MM.1S (cell line): ENCODE measurements at places on chromosomes 7 and 10.

DNA sequence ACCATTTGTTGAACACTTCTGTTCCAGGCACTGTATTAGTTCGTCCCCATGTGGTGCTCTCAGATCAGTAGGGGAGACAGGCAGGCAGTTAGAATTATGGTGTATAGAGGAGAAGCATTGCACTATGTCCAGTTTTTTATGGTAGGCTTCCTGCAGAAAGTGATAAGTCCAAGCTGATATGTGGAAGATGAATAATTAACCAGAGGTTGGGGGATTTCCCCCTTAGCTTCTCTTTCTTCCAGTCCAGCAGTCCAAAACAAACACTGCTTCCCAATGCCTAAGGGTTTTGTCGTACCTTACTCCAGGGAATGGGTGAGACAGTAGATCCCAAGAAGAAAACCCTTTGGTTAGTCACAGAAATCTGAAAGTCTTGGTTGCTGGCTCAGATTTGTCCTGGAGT lies 19.2 kb downstream of the HIF1AN start:
- DNase-seq, result no peak

GRCh38 chr7:24690251-24690650 lies 67.0 kb downstream of the GSDME start:
- DNase-seq, result no peak

DNA sequence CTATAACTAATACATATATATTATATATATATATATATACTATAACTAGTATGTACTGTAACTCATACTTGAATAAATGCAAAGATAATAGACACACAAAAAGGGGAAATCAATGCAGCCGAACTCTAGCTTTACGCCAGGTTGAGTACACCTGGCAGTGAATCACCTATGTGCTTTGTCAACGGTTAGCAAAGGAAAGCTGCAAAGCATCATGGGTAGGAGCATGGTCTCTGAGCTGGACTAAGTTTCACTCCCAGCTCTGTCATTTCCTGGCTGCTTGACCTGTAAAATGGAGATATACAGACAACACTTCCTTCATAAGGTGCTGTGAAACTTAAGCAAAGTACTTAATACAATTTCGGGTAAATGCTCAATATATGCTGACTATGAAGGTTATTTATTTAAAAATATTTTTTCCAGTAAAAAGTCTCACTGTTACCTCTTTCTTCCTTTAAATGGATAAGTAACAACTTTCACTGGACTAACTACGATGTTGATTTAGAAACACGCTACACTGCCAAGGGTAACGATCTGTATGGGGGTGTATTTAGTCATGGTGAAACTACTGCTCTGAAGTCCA lies 61.7 kb upstream of the ITGA8 start:
- DNase-seq, result no peak

GRCh38 chr7:21281193-21281592 lies 146.7 kb upstream of the SP4 start:
- DNase-seq, result no peak

DNA sequence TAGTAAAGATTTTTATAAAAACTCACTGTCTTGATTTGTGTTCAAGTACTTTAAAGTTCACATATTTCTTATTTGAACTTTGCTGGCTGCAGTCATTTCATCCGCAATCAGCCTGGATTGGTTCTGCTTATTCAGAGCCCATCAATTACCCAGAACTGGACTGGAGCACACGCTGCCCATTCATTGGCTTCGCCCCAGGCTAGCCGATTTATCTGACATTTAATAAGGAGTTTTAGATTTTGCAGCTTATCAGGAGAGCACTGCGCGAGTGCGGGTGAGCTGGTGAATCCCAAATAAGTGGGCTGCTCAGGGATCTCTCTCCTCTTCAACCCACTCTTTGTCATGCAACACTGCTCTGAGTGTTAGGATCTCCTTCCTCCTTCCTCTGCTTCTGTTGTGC lies 166.0 kb upstream of the GPR26 start:
- no peak for DNase-seq

GRCh38 chr10:31830887-31831286 lies 97.7 kb downstream of the ARHGAP12 start:
- no peak for DNase-seq

- no peak for DNase-seq
Observed at GRCh38 chr10:48523212-48523819, 81.6 kb downstream of the ARHGAP22 start.

- no peak for DNase-seq
Observed at GRCh38 chr10:70362328-70362727, 20.1 kb downstream of the LRRC20 start.

- no peak for DNase-seq
Observed at GRCh38 chr10:72802332-72802731, 91.2 kb upstream of the OIT3 start.

DNA sequence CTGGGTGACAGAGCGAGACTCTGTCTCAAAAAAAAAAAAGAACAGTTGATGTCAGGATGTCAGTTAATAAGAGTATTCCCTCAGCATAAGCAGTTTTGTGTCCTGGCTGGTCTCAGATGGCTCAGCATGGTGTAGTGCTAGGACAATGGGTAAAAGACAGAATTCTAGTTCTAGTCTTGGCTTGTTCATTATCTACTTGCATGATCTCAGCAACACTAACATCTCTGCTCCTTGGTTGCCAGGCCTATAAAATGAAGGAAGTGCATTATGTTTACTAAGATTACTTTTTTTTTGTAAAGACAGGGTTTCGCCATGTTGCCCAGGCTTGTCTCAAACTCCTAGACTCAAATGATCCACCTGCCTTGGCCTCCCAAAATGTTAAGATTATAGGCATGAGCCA lies 84.3 kb upstream of the SP8 start:
- no peak for DNase-seq

DNA sequence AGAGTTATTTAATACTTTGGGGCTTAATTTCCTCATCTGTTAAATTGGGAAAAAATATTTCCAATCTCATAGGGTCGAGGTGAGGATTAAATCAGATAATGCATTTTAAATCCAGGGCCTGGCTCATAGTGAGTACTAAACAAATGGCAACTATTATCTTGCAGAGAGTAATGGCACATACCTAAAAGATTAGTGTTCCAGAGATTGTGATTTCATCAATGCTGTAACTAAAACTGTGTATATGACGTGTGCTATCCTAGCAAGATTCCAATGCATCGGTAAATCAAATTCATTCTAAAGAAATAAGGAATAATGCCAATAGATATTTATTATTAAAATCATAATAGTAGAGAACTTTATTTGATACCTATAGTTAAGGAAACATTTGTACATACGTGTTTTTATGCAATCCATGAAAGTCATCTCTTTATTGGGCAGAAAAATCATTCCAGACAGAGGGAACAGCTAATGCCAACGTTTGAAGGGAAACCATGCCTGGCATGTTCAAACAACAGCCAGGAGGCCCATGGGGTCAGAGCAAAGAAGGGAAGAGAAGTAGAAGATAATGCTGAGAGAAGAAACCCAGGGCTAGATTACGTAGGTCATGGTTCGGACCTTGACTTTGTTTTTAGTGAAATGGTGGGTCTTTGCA lies 174.8 kb upstream of the AGR3 start:
- DNase-seq, result no peak

DNA sequence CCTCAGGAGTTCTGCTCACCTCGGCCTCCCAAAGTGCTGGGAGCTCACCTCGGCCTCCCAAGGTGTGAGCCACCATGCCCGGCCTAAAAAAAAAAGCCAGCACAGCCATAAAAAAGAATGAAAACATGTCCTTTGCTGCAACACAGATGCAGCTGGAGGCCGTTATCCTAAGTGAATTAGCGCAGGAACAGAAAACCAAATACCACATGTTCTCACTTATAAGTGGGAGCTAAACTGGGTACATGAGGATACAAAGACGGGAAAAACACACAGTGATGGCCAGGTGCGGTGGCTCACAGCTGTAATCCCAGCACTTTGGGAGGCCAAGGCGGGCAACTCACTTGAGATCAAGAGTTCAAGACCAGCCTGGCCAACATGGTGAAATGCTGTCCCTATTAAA lies 20.9 kb downstream of the PSPH start:
- DNase-seq, result no peak

DNA sequence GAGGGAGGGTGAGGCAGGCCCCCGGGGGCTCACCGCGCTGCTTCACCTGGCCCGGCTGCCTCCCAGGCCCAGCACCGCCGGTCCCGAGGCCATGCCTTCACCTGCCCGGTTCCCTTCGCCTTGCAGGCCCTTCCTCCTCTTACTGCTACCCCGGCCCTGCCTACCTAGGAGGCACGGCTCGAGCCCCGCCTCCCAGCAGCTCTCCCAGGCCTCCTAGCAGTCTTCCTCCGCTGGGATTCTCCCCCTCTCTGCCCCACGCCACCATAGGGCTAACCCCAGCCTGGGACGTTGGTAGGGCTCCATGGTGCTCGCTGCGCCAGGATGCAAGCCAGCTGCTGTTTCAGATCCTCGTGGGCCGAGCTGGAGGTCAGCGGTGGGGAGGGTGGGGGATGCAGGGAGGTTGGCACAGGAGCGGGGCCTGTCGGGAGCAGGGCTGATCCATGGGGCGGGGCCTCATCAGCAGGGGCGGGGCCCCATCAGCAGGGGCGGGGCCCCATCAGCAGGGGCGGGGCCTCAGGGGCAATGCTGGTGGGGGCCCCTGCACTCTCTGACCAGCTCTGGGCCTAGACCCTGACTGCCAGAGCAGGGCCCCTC lies 63.3 kb downstream of the RASGEF1A start:
- no peak for DNase-seq

DNA sequence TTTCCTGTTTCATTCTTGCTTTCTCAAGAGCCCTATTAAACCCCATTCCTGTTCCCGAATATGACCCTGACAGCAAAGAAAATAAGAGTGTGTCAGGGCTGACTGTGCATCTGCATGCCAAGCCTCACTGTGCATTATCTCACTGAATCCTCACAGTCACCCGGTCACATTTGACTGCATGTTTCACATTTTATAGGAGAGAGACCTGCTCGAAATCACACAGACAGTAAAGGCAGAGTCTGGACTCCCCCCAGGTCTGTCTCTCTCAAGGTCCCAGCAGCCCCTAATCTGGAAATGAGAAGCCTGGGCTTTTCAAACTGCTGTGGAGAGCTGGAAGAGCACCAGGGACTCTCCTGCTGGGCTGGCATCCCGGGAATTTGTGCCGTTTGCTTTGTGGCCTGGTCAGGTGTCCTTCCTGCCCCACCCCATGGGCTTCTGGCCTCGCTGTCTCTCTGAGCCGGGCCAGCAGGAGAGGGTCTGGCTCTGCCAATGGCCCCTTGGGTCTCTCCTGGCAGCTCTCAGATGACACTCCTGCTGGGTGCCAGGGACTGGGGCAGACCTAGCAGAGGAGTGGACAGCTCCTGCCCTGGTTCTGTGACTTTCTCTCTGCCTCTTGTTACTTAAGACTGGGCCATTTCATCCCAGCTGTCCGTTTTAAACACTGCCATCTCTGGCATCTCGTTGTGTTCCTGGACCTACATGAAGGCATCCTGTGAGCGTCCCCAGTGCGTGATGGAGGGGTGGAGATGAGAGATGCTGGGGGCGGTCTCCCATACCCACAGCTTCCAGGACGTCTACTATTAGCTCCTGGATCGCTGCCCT lies 173.6 kb downstream of the ARHGAP12 start:
- no peak for DNase-seq

GRCh38 chr10:103038570-103038969 lies 120.5 kb downstream of the CNNM2 start:
- no peak for DNase-seq

- peak; percentile 82 for DNase-seq
Observed at GRCh38 chr10:27242951-27243551, 2.5 kb upstream of the ACBD5 start.

DNA sequence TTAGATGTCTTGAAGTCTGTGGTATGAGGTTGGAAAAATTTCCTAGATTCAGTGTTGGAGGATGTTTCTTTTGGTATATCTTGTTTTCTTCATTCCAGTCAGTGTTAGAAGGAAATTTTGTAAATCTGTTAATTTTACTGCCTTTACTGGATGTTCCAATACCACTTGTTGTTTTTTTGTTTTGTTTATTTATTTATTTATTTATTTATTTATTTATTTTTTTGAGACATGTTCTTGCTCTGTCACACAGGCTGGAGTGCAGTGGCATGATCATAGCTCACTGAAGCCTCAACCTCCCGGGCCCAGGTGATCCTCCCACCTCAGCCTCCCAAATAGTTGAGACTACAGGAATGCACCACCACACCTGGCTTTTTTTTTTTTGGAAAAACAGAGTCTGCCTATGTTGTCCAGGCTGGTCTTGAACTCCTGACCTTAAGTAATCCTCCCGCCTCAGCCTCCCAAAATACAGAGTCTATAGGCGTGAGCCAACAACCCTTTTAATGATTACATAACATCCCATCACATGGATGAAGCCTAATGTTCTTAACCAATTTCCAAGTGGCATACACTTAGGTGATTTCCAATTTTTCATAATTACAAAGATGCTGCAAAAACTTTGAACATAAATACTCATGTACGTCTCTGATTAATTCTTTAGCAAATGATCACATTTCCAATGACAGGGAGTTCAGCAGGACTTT lies 52.8 kb upstream of the WAC start:
- no peak for DNase-seq

DNA sequence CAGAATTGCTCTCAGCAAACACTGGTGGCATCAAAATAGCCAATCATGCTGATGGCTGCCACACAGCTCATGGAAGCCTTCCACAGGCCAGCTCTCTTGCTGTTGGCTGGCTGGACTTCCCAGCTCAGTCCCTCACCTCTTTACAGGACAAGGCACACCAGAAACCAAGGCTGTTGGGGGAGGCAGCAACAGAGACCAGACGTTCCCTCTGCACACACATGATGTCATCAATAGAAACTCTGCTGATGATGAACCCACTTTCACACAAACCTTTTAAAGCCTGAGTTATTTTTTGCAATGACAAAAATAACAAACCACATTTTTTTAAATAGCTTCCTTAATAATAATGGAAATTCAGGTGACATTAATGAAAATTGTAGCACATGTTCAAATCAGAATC lies 300.9 kb upstream of the C7orf33 start:
- DNase-seq, result peak; percentile 72

DNA sequence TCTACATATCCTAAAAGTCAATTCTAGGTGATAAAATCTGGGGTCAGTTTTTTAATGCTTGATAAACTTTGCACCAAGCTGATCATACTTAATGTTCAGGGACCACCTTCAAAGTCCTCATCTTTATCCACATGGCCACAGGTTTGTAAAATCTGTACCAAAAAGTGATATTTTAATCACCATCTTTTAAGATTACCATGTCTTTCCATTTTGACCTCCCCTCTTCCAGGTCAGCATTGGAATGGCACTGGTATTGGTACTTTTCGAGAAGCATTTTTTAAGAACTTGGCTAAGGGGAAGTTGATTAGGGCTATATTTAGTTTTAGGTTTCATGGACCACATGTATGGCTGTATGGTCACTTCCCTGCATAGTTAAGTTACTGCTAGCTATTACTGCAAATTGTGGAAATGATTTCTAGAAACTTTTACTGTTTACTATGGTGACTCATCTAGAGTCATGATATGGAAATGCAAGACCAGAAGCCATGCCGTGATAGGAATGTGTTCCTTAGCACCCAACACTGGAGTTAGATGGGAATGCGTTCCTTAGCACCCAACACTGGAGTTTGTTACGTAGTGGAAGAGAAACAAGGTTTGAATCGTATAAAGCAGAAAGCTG lies 50.8 kb upstream of the ABLIM1 start:
- no peak for DNase-seq

DNA sequence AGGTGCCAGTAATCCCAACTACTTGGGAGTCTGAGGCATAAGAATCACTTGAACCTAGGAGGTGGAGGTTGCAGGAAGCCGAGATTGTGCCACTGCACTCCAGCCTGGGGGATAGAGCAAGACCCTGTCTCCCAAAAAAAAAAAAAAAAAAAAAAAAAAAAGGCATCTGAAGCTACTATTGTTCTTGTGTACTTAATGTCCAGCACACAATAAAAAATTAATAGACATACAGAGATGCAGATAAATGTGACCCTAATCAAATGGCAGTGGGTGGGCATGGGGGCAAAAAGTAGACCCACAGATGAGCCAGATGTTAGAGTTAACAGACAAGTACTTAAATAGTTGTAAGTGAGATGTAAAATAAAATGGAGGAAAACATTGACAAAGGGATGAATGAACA lies 7.7 kb upstream of the KCNK18 start:
- no peak for DNase-seq
